ENCODE measurements at places on chromosomes 6 and 20. TPM values are rescaled to one million over a fixed set of nuclear protein-coding genes. Genes with fewer than 3 reads are reported as not detected.

The SLC12A5 gene
- total RNA-seq: not detected

DNA sequence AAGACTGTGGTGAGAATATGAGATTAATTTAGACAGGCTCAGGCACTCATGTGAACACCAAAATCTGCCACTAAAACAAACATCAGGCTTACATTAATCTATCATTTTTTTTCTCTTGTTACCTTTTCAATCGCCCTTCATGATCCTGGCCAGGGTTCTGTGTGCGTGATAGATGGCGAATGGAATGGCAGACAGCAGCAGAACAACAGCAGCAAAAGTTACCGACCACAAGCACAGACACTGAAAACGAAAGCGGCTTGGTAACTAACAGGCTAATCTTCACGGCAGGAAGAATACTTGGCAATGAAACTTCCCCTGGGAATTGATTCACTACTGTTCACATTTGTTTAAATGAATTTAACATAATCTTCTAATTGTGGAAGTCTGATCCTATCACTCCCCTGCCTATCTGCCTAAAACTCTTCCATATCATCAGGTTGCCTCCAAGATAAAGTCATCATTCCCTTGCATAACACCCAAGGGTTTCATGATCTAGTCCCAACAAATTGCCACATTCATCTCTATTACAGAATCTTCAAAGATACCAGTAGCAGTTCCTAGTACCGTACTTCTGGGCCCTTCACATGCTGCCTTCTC lies 28.7 kb downstream of the PTPRK start:
- H3K4me3 ChIP-seq: peak overlapping the region; percentile 19
- DNase-seq: no peak
- H3K4me1 ChIP-seq: peaks cover 10% of the 10 kb centered on the region
- H3K27ac ChIP-seq: peak overlapping the region; percentile 65

- H3K4me1 ChIP-seq: peaks cover 12% of the 10 kb centered on the region
- DNase-seq: no peak
- no peak overlapping the region for H3K27ac ChIP-seq
- no peak overlapping the region for H3K4me3 ChIP-seq
Measured at GRCh38 chr6:89475634-89476033, 42.7 kb downstream of the ANKRD6 start.

DNA sequence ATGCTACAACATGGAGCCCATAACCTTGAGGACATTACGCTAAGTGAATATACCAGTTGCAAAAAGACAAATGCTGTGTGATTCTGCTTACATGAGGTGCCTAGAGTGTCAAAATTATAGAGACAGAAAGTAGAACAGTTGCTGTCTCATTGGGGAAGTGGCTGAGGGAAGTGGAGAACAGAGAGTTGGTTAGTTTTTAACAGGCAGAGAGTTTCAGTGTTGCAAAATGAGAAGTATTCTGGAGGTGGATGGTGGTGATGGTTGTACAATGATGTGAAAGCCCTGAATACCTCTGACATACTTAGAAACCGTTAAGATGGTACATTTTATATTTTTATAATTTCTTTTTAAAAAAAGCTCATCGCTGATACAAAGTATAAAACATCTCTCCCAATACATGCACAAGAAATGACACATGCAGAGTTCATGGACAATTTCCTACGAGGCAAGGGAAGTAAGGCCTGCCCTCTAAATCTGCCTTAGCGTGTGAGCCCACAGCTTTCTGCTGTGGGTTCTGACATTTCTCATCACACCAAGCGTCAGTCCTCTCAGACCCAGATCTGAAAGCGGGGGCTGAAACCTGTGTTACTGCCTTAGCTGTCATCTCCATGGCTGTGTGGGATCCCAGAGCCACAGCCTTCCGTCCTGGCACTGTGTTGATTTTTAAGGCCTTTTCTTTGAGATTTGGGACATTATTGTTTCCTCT lies 126.0 kb downstream of the RNASET2 start:
- H3K27ac ChIP-seq: no peak overlapping the region
- no peaks in the 10 kb centered on the region for H3K36me3 ChIP-seq
- DNase-seq: no peak
- H3K4me3 ChIP-seq: no peak overlapping the region
- no peaks in the 10 kb centered on the region for H3K4me1 ChIP-seq

- DNase-seq: peak; percentile 44
- no peak overlapping the region for H3K27ac ChIP-seq
- no peaks in the 10 kb centered on the region for H3K36me3 ChIP-seq
- no peaks in the 10 kb centered on the region for H3K27me3 ChIP-seq
Measured at GRCh38 chr20:4833074-4833728, 111.5 kb downstream of the PRND start.

All from tibial nerve (tissue), 4 donors.